ENCODE measurements at places on chromosomes 4 and X.

GRCh38 chr4:40502934-40503333 is 126.7 kb downstream of the RBM47 start:
- DNase-seq: no peak

- peak; percentile 5 for DNase-seq
Observed at GRCh38 chr4:186724864-186725468, 1.3 kb upstream of the FAT1 start.

DNA sequence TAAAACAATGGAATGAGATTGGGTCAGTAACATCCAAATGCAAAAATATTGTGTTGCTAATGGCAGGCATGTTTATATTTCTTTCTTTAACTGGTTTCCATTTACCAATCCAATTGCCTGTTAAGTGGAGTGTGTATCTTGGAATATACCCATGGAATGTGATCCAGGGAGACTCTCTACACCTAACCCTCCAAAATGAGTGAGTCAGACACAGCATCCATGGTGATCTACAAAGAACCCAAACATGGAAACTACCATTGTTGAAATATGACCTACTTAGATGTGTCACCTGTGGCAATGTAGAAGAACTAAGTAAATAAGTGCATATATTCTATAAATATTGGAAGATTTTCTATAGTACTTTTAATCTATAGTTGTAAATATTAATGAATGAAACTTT is 110.3 kb downstream of the AREG start:
- no peak for DNase-seq

GRCh38 chr4:87965501-87965975 is 10.0 kb upstream of the SPP1 start:
- no peak for DNase-seq

DNA sequence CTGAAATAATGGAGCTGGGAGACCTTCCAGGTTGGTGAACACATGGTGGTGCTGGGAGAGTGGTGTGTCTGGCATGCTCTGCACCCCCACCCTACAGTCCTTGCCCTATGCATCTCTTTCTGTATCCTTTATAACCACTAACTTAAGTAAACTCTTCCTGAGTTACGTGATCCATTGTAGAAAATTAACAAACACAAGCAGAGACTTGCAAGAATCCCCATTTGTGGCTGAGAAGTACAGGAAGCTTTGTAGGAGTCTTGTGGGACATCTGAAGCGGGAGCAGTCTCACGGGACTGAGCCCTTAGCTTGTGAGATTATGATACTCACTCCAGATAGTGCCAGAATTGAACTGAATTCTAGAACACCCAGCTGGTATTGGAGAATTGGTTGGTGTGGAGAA is 14.3 kb upstream of the FAM13A start:
- no peak for DNase-seq

GRCh38 chr4:154911097-154911496 is 130.0 kb downstream of the RBM46 start:
- no peak for DNase-seq

DNA sequence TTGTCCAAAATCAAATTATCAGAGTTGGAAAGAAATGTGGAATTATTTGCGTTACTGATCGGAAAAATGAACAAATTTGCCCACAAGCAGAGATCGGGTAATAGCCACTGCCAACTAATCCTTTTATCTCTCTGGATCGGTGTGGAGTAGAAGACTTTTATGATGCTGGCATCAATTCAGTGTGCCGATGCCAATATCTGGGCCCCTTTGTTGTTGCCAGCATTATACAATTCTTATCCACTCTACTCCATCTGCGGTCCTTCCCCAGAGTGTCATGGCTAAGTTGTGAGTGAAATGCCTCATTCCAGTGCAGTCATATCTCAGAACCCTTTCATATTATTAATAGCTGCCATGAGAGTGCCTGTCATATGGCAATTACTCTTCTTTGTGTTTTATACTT is 660.2 kb downstream of the ADGRL3 start:
- no peak for DNase-seq

- no peak for DNase-seq
Observed at GRCh38 chr4:174749091-174749490, 80.0 kb downstream of the GLRA3 start.

DNA sequence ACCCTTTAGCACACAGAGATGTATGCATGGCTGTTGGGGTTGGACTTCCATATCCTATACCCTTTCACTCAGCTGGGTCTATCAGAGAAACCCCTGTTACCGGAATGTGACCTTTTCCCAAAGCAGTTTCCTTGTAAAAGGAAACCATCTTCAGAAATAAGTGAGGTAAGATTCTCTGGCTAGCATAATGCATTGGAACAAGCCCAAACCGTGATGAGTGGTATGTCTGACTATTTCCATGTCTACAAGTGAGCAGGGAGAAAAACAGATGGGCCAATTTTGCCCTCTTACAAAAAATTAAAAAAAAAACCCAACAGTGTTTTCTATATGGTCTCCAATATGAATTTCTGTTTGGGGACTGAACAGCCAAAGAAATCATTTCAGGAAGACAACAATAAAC is 283.9 kb downstream of the SMARCA1 start:
- no peak for DNase-seq

- DNase-seq: no peak
Observed at GRCh38 chr4:162681212-162681611, 485.5 kb downstream of the NAF1 start.

GRCh38 chr4:43244688-43245382 is 352.3 kb downstream of the GRXCR1 start:
- no peak for DNase-seq

DNA sequence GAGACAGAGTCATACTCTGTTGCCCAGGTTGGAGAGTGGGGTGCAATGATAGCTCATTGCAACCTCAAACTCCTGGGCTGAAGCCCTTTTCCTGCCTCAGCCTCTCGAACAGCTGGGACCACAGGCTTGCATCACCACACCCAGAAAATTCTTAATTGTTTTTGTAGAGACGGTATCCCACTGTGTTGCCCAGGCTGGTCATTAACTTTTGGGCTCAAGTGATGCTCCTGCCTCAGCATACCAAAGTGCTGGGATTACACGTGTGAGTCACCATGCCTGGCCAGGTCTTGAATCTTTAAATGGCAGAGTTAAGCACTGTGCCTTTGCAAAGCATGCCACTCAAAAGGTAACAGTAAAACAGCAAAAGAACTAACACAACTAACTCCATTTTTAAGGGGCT is 28.6 kb upstream of the BBS12 start:
- DNase-seq: no peak

GRCh38 chrX:34859191-34859590 is 83.4 kb upstream of the FAM47B start:
- DNase-seq: no peak

DNA sequence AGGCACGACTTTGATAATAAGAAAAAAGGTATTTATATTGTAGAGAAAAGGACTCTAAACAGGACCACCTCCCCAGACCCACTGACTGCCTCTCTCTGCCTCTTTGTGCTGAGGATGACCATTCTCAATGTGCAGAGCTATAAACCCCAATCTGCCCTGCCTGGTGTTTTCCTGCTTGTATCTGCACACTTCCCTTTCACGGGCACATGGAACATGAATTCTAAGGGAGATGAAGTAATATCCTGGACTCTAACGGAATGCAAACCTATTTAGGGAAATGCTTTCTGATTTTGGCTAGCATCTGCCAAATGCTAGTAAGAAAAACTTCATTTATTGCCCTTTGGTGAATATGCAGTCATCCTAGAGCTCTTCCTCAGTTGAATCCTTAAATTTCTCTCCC is 2.4 kb downstream of the DIPK2B start:
- no peak for DNase-seq

- DNase-seq: no peak
Observed at GRCh38 chr4:98411731-98412130, 150.5 kb downstream of the RAP1GDS1 start.

- DNase-seq: no peak
Observed at GRCh38 chr4:186500721-186501304, 54.6 kb downstream of the MTNR1A start.

DNA sequence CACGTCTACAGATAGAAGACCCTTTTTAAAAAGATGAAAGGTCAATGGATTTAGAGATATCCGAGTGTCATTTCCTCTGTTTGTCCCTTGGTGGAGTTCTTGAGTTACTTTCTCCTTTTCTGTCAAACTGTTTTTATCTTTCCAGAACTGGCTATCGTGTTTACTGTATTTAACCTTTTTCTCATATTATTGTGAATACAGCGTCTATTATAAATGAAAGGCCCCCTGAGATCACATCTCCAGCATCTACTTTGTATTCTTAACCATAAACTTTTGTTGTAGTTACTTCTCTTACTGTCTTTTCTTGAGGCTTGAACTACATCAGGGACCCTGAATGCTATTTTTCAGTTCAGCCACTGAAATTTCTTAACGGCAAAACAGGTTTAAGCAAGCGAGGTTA is 4.0 kb upstream of the PCDH7 start:
- DNase-seq: no peak

DNA sequence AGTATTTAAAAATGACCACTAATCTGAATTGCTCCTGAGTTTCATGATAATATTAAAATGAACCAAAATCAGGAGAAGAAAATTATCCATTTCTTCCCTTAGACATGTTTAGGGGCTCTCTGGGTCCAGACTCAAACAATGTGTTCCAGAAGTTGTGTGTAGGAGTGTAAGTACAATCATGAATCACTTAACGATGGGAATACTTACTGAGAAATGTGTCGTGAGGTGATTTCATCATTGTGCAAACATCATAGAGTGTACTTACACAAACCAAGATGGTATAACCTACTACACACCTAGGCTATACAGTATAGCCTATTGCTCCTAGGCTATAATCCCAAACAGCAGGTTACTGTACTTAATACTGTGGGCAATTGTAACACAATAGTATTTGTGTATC is 74.8 kb downstream of the STPG2 start:
- no peak for DNase-seq

DNA sequence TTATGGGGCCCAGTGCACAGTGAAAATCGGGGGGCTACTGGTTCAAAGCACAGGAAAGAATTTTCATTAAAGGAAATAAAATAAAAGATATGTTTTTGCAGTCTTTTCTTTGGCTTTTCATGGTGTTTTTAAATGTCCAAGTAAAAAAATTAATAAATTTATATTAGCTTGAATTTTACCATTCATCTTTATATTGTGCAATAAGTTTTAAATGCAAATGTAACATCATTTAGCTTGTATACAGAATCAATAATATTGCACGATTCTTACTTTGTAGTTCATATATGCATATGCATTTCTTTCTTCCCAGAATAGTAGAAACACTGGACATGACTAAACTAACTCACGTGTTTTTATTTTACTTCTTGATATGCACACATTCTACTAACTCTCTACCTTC is 31.0 kb downstream of the AREG start:
- no peak for DNase-seq

GRCh38 chr4:41304221-41304620 is 47.5 kb downstream of the UCHL1 start:
- DNase-seq: no peak

DNA sequence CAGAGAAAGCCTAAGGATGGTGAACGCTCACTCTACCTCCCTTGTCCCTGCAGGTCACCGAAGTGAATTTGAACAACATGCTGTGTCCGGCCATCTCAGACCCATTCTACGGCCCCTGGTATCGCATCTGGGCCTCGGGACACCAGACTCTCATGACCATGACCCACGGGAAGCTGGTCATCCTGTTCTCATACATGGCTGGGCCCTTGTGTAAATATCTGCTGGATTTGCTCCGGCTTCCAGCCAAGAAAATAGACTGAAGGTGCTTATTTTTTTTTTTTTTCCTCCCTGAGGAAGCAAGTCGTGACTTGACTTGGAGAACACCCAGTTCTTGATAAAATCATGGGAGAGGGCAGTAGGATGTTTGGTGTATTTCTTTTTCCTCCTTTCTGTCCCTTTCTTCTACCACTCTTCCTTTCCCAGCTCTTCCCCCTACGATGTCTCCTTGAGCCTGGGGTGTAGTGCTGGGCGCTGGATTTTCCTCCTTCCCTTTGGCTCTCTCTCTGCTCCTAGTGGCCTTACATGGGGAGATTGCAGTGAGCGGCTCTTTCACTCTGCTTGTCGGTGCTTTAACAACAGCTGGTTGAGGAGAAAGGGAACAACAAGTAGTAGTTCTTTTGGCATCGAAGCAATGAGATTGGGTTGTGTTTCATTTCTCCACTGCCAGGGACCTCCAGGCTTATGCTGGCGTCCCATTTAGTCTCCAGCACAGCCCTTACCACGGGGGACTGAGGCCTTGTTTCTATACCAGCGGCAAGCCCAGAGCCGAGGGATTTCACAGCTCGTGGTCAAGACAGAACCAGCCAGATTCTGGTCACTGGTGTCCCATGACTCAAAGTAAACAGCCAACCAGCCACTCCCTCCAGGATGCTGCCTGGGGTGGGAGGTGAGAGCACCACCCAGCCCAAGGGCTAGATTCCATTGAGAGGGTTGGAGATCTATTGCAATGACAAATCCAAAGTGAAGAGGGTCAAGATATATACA is 144.4 kb downstream of the AMMECR1 start:
- DNase-seq: no peak

GRCh38 chr4:20172070-20172760 is 79.5 kb upstream of the SLIT2 start:
- no peak for DNase-seq

GRCh38 chrX:154809939-154810665 is 4.8 kb upstream of the MPP1 start:
- no peak for DNase-seq

GRCh38 chrX:153669901-153670731 is 3.5 kb downstream of the PNCK start:
- DNase-seq: no peak

DNA sequence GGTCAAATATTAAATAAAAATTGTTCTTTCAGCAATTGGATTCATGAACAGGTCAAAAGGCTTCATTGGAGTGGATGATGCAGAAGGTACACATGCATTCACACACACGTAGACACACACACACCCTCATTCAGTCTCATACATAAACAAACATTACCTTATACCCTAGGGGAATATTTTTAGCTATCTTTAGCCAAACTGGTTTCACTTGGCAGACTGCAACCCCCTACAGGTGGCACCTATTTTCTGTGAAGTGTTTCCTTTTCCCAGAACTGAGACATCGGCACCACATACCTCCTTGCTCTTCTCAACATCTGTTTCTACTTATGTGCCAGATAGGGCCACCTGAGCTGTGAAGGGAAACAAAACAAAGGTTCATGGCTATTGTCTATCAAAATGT is 18.5 kb upstream of the KDR start:
- DNase-seq: no peak

DNA sequence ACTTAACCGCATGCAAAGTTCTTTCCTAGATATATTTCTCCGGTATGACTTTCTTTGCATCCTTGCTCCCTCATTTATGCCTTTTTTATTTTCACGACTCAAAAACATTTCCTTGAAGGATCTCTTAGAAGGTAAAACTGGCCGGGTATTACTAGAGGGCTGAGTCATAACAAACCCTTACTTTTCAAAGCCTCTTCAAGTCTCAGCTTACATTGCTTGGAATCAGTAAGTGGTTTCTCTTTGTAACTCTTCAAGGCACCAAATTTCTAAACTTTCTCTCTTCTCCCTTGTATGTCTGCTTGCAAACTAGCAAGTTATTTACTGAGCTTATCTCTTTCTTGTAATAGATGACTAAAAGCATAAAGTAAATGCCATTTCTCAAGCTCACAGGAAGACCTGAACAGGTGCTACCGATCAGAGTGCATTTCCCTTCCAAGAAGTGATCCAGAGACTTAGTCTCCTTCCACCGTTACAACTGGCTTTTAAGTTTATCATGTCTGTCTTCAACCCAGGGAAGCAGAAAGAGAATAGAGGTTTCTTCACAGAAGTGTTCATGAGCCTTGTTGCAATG is 75.5 kb downstream of the ANXA10 start:
- DNase-seq: no peak

- no peak for DNase-seq
Observed at GRCh38 chr4:14607578-14607977, 394.7 kb upstream of the CPEB2 start.

- no peak for DNase-seq
Observed at GRCh38 chr4:76762137-76763130, 135.5 kb downstream of the SOWAHB start.

All from cortex of kidney (tissue), 1 donor.